Vagina (tissue), 2 donors: ENCODE measurements at places on chromosomes 11 and 22. TPM values are rescaled to one million over a fixed set of nuclear protein-coding genes. Genes with fewer than 3 reads are reported as not detected.

The FZD4 gene
- total RNA-seq, result 47.1 TPM

GRCh38 chr22:43969989-43970755 lies 14.9 kb downstream of the SAMM50 start:
- DNase-seq, result no peak

- DNase-seq, result no peak
Measured at GRCh38 chr11:65891219-65892136, 1.0 kb downstream of the CCDC85B start.

GRCh38 chr11:120197251-120197891 lies 13.5 kb upstream of the OAF start:
- DNase-seq, result no peak
